Suprapubic skin (tissue), 4 donors: ENCODE measurements at places on chromosomes 6 and 20. TPM values are rescaled to one million over a fixed set of nuclear protein-coding genes. Genes with fewer than 3 reads are reported as not detected.

- DNase-seq, result no peak
- no peaks in the 10 kb centered on the region for H3K36me3 ChIP-seq
- H3K4me1 ChIP-seq, result peaks cover 21% of the 10 kb centered on the region
- no peak overlapping the region for H3K27ac ChIP-seq
- H3K27me3 ChIP-seq, result no peaks in the 10 kb centered on the region
These were observed 106.3 kb downstream of the SLC23A2 start for GRCh38 chr20:4894981-4895381.

DNA sequence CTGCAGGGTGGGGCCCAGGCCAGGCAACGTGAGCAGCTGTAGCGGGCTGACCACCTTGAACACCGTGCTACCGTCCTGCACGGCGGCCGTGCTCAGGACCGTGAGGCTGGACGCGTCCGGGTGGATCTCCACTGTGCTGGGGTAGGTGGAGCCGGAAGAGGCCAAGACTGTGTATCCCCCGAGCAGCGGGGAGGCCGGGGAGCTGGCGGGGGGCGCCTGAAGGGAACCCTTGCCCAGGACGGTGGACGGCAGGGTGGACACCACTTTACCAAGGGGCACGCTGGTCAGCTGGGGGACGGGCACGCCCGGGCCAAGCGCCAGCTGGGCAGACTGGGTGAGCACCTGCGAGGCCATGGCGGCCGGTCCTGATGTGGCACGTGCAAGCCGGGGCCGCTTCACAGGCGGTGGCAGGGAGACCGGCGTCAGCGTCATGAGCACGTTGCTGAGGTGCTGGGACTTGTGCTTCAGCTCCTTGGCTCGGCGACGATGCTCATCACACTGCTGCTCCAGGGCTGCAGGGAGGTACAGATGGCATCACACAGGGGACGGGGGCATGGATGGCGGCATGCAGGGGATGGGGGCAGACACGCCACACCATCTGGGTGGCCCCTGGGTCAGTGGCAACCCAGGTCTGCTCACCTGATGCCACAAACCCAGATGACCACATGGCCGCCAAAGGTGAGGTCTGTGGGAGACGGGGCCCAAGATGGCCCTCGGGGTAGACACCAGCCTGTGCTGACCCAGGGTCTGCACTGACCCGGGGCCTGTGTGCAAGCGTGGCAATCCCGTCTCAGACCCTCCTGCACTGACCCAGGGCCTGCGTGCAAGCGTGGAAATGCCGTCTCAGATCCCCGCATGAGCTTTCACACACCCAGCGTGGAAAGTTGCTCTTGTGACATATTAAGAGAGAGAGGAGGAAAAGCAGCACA is 16.4 kb upstream of the HELZ2 start:
- H3K4me3 ChIP-seq, result no peak overlapping the region
- peaks cover 58% of the 10 kb centered on the region for H3K36me3 ChIP-seq
- no peak for DNase-seq
- no peaks in the 10 kb centered on the region for H3K27me3 ChIP-seq

The CYP39A1 gene
- 20.0 TPM for total RNA-seq

GRCh38 chr20:51398552-51398951 is 144.0 kb downstream of the NFATC2 start:
- H3K4me1 ChIP-seq, result peaks cover 14% of the 10 kb centered on the region
- H3K36me3 ChIP-seq, result no peaks in the 10 kb centered on the region
- H3K27ac ChIP-seq, result no peak overlapping the region
- H3K4me3 ChIP-seq, result no peak overlapping the region
- no peak for DNase-seq

DNA sequence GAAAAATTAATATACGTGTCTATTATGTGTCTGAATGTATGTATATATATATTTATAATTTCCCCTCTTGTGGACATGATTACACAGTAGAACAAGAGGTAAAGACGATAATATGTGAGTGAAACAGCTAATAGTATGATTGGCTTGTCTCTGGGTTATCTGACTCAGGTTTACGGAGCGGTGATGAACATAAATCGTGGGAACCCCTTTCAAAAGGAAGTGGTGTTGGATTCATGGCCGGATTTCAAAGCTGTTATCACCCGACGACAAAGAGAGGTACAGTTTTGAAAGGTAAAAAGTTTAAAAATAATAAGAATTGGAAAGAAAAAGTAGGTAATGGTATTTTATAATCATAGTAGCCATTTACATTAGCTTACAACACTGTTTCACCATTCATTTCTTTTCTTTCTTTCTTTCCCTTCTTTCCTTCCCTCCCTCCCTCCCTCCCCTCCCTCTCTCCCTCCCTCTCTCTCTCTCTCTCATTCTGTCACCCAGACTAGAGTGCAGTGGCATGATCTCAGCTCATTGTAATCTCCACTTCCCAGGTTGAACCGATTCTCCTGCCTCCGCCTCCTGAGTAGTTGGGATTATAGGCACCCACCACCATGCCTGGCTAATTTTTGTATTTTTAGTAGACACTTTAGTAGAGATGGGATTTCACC is 15.9 kb downstream of the GLYATL3 start:
- no peak overlapping the region for H3K27ac ChIP-seq
- no peaks in the 10 kb centered on the region for H3K36me3 ChIP-seq
- no peak overlapping the region for H3K4me3 ChIP-seq
- no peaks in the 10 kb centered on the region for H3K4me1 ChIP-seq
- no peak for DNase-seq

DNA sequence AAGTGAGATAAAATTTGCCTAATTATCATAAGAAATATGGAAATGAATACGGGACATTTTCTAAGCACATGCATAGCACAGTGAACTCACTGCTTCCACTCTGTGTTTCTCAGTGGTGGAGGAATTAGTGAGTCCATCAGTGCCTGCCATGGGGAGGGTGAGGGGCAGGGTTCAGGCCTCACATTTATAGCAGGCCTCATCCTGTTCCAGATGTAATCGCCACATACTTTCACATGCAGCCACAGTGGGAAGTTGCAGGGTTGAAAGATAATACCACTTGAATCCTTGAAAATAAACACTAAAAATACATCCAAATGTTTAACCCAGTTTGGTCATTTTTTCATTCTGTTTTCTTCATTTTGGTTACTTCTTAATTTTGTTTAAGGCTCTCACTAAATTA is 29.9 kb upstream of the ANKEF1 start:
- no peak overlapping the region for H3K27ac ChIP-seq
- no peaks in the 10 kb centered on the region for H3K4me1 ChIP-seq
- H3K4me3 ChIP-seq, result no peak overlapping the region
- no peak for DNase-seq
- H3K36me3 ChIP-seq, result no peaks in the 10 kb centered on the region

GRCh38 chr20:21157006-21157405 is 31.1 kb downstream of the KIZ start:
- no peaks in the 10 kb centered on the region for H3K27me3 ChIP-seq
- no peaks in the 10 kb centered on the region for H3K4me1 ChIP-seq
- H3K36me3 ChIP-seq, result peaks cover 11% of the 10 kb centered on the region
- no peak overlapping the region for H3K27ac ChIP-seq

GRCh38 chr6:129923530-129924250 is 62.6 kb upstream of the TMEM244 start:
- no peak for DNase-seq
- H3K4me3 ChIP-seq, result no peak overlapping the region
- no peaks in the 10 kb centered on the region for H3K4me1 ChIP-seq
- H3K27ac ChIP-seq, result no peak overlapping the region
- H3K27me3 ChIP-seq, result no peaks in the 10 kb centered on the region

GRCh38 chr20:11429168-11429567 is 488.5 kb upstream of the BTBD3 start:
- H3K36me3 ChIP-seq, result no peaks in the 10 kb centered on the region
- no peak for DNase-seq
- no peaks in the 10 kb centered on the region for H3K27me3 ChIP-seq
- H3K4me3 ChIP-seq, result no peak overlapping the region
- H3K27ac ChIP-seq, result no peak overlapping the region

DNA sequence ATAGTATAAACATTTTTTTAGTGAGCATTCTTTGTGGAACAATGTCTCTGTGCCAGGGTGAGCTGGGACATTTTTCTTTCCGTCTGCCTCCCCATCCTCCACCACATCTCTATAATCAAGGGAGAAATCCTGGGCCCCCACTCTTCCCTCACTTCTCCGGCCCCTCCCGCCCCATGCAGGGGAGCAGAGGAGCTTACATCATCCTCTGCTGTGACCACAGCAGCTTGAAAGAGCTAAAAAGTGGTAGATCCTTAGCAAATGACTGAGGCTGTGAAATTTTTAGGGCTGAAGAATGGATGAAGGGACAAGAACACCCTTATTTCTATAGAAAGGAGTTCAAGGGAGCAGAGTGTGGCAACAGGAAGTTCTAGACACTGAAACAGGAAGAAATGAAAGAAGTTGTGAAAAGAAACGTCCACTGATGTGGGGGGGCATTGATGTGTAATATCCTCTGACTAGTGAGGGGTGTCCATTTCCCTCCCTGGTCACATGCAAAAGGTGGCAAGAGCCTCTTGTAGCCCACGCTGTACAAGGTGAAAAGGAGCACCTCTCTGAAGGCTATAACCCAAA is 380.3 kb upstream of the JARID2 start:
- no peak overlapping the region for H3K27ac ChIP-seq
- no peak overlapping the region for H3K4me3 ChIP-seq
- no peaks in the 10 kb centered on the region for H3K27me3 ChIP-seq
- no peaks in the 10 kb centered on the region for H3K4me1 ChIP-seq
- H3K36me3 ChIP-seq, result no peaks in the 10 kb centered on the region

The SMIM8 gene
- total RNA-seq, result 23.3 TPM

GRCh38 chr6:42407379-42407778 is 44.3 kb downstream of the TRERF1 start:
- H3K4me3 ChIP-seq, result peak overlapping the region; percentile 27
- no peak for DNase-seq
- H3K27ac ChIP-seq, result peak overlapping the region; percentile 65
- peaks cover 56% of the 10 kb centered on the region for H3K4me1 ChIP-seq
- no peaks in the 10 kb centered on the region for H3K36me3 ChIP-seq

DNA sequence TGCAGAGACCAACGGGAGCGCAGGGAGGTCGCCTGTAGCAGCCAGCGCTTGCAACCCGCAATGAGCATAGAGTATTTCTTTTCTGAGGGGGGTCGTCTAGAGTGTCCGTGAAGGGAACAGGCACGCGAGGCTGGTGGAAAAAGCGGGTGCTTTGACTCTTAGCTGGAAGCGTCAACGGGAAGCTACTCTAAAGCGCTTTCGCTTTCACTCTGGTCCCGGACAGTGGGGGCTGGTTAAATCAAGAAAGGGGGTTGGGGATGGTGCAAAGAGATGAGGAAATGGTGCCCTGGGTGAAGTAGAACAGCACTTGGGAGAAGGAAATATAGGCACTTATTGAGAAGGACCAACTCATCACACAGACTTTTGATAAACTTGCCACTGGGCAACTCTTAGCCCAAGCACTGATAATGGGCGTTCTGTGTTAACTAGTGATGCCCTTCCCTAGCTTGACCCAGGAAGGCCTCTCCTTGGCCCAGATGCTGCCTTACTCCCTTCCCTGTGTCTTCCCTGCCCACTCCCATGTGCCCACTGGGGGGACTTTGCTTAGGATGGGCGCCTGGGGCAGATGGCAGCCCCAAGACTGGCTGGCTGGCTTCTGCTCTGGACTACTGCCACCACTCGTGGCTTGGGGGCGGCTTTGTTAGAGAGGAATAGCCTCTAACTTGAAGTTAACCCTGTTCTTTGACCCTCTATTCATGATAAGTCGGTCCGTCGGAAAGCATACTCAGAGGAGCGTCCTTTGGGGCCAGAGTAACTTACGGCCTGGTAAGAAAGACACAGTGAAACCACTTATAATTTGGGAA is 585 bp downstream of the PSMB9 start:
- H3K27me3 ChIP-seq, result no peaks in the 10 kb centered on the region
- peaks cover 38% of the 10 kb centered on the region for H3K4me1 ChIP-seq
- peaks cover 33% of the 10 kb centered on the region for H3K36me3 ChIP-seq

DNA sequence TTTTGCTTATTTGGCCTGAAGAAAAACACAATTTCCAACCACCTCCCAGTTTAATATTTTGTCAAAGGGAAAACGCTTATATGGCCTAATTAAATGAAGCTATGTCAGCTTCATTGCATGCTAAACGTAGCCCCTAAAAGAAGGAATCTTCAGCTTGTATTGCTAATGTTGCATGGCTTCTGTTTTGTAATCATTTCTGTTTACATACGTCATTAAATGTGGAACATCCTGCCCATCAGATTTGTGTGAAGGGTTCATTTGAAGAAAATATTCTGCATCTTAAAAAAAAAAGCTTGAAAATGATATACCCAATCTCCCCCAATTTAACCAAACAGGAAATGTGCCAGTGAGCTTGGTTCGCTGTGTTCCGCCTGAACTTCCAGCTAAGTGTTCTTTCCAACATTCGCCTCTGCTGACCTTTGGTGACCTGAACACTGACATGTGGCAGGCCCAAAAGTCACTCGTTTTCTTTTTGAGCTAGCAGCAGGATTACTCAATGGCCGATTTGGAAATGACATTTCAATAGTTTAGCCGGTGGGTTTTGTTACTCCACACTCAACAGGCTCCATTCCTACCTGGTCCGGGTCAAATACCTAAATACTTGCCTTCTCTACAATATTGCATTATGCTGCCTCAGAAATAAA is 12.7 kb upstream of the SIRT5 start:
- DNase-seq, result no peak
- H3K4me3 ChIP-seq, result no peak overlapping the region
- H3K36me3 ChIP-seq, result no peaks in the 10 kb centered on the region
- peaks cover 21% of the 10 kb centered on the region for H3K4me1 ChIP-seq
- H3K27me3 ChIP-seq, result no peaks in the 10 kb centered on the region

GRCh38 chr6:122621638-122622037 is 11.4 kb downstream of the PKIB start:
- H3K4me1 ChIP-seq, result no peaks in the 10 kb centered on the region
- H3K4me3 ChIP-seq, result no peak overlapping the region
- H3K36me3 ChIP-seq, result no peaks in the 10 kb centered on the region
- H3K27me3 ChIP-seq, result no peaks in the 10 kb centered on the region
- no peak overlapping the region for H3K27ac ChIP-seq
- no peak for DNase-seq

- peaks cover 14% of the 10 kb centered on the region for H3K36me3 ChIP-seq
- no peak overlapping the region for H3K27ac ChIP-seq
- no peak for DNase-seq
- H3K27me3 ChIP-seq, result no peaks in the 10 kb centered on the region
These were observed 46.4 kb downstream of the SASH1 start for GRCh38 chr6:148389086-148389485.
